ENCODE measurements at places on chromosomes 13 and 19.

- DNase-seq, result no peak
Observed at GRCh38 chr19:46859637-46860124, 1.1 kb upstream of the ARHGAP35 start.

- no peak for DNase-seq
Observed at GRCh38 chr19:18809149-18809868, 18.2 kb upstream of the COMP start.

DNA sequence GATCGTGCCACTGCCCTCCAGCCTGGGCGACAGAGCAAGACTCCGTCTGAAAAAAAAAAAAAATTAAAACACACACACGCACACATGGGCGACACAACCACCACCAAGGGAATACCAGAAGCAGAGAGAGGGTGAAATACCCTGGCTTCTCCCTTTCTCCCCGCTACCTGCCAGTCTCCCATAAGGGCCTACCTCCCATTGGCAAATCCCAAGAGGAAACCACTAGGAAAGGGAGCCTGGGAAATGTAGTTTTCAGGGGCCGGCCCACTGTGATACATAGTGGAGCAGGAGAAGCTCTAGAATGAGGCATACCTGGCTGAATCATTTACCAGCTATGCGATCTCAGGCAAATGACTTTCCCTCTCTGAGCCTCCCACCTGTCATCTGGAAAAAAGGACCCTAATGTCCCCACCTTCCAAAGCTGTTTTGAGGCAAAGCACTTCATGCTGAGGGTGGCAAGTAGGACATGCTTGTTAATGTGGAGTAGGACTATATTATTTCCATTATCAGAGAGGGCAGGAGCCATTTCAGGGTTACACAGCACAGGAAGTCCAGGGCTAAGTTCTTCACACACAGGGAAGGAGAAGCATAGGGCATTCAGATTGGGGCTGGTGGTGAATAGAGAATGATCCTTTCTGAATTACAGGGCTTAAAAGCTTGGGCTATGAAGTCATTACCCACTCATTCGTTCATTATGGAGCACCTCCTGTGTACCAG, 14.3 kb upstream of the HNRNPUL1 start:
- no peak for DNase-seq

- no peak for DNase-seq
Observed at GRCh38 chr13:49071341-49071937, 95.7 kb downstream of the FNDC3A start.

DNA sequence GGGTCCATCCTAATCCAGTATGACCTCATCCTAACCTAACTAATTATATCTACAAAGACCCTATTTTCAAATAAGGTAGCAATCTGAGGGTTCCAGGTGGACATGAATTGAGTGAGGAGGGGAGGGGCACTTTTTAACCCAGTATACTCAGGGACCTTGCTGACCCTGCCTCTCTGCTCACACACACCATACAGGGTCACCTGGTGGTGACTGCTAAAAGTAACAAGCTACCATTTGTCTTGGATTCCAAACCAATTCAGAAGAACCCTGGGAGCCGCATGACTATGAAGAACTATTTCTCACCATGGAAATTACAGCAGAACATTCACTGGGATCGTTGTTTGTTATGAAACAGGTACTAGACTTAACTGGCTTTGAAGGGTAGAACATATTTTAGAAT, 151.9 kb downstream of the LACC1 start:
- no peak for DNase-seq

DNA sequence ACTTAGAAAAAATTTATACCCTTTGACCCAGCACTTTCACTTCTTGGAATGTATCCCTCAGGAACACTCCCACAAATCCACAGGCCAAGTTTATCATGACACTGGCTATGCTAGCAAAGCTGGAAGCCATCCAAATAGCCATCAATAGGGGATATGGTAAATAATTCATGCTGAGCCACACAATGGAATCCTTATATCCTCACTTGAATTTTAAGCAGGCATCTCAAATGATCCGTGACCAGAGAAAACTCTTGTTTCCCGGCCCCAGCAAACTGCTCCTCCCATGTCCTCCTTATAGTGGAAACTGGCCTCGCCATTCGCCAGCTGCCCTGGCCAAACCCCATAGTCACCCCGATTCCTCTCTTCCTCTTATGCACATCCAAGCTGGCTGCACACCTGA, 37.6 kb downstream of the GRIK5 start:
- DNase-seq, result no peak

DNA sequence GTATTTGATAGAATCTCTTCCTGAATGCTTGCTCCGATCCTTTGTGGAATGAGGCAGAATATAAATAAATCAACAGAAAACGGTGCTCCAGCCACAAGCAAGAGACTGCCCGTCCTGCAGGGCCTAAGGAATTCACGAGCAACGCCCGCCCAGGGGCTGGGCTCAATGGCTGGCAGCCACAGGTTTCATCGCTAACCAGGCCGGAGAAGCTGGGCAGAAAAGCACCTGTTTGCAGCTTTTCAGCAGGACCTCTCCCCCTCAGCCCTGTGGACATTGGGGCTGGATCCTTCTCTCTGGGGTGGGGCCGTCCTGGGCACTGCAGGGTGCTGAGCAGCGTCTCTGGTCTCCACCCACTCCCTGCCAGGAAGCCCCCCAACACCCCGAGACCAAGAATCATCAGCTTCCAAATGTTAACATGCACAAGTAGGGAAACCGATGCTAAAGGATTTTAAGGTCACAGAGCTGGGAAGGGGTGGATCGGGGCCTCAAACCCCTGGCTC, 102.5 kb downstream of the GADD45B start:
- no peak for DNase-seq

- no peak for DNase-seq
Observed at GRCh38 chr19:5138606-5139582, 170.0 kb downstream of the KDM4B start.

- no peak for DNase-seq
Observed at GRCh38 chr19:55147545-55148251, 1.3 kb downstream of the TNNT1 start.

DNA sequence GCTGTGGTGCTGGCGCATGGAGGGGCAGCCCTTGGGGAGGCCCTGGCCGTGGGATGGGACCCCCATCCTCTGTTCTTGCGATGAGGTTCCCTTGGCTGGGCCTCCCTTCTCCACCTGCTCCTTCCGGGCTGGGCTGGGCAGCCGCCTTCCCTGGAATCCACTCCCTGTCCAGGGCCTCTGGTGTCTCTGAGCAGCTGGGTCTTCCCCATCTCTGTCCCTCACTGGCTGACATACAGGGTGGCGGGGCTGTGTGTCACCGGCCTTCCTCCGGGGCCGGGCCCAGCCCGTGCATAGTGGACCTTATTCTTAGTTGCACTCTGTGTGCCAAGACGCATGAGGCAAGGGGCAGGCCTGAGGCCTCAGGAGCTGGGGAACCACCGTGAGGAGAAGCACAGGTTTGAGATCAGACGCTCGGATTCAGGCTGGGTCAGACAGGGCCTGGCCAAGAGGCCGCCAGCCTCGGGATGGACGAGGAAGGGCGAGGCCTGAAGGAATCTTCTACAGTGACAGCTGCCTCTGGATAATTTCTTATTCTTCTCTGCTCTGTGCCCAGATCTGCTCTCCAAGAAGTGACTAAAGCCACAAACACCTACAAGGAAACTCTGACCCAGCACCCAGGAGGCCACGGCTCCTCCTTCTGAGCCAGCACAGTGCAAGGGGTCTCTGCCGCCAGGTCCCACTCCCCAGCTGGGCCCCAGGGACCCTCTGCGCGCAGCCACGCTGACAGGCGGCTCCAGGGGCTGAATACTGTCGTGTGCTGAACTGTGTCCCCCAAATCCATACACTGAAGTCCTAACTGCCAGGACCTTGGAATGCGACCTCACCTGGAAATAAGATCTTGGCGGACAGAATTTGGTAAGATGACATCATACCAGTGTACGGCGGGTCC, 11.0 kb downstream of the SGTA start:
- no peak for DNase-seq

GRCh38 chr13:110509971-110510786, 51.3 kb downstream of the RAB20 start:
- no peak for DNase-seq

- DNase-seq, result no peak
Observed at GRCh38 chr19:39168258-39169142, 28.3 kb upstream of the NCCRP1 start.

- DNase-seq, result no peak
Observed at GRCh38 chr19:42132030-42132628, at the start of gene POU2F2. Gene POU2F2, minus strand, starts transcription at chr19:42132446. Its CDS starts 35 bp downstream, at chr19:42132411.

- DNase-seq, result peak; percentile 93
Observed at GRCh38 chr19:6720369-6721137, at the start of gene C3. Gene C3, minus strand, starts transcription at chr19:6720650. Its CDS starts 61 bp downstream, at chr19:6720589.

- peak; percentile 92 for DNase-seq
Observed at GRCh38 chr19:43700395-43701000, 15.4 kb upstream of the IRGC start.

DNA sequence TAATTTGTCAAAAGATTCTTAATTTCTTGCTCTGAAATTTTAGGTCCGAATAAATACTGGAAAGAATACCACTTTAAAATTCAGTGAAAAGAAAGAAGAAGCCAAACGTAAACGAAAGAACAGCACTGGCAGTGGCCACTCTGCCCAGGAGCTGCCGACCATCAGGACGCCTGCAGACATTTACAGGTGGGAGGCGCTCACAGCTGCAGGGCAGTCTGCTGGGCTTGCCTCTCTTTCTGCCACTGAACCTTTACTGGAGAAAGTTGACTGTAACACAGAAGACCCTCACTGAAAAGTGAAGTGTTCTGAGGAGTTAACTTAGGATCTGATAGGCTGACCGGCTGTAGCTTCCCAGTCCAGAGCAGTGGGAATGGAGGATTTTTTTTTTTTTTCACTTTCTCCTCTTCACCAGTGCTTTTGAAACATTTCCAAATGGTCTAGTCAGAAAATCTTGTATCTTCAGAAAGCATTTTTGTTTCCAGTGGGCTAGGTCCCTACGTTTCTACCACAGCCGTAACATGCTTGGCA, 69.1 kb downstream of the URI1 start:
- no peak for DNase-seq

- DNase-seq, result peak; percentile 94
Observed at GRCh38 chr19:35903550-35904179, 1.3 kb downstream of the HCST start.

GRCh38 chr13:98262292-98262691, 85.2 kb upstream of the RNF113B start:
- no peak for DNase-seq

DNA sequence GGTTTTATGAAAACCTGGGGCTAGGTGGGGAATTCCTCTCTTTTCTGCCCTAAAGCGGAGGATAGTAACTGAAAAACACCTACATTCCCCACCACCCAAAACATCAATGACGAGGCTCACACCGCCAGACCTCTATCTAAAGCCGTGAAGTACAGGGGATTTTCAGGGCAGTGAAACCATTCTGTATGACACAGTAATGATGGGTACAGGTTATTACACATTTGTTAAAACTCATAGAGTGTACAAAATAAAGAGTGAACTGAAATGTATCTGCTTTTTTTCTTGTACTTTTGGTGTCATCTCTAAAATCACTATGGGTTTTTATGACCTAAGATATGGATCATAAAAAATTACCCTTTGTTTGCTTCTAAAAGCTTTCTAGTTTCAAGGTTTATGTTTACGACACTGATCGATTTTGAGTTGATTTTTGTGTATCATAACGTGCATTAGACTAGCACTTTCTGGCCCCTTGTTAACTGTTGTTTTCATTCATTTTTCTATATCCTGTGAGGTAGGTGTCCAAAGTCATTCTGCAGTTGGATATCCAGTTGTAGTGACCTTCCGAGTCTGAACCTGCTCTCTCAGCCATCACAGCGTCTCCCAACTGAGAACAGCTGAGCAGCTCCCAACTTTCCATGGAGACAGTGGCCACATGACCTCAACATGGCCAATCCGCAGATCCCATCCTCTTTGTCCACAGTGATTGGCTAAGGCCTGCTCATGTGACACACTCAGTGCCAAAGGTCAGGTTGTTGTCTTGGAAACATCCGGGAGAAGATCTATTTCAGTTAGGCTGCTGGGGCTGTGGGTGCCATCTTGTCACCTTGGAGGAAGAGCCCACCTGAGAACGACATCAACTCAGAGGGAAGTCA, 10.3 kb downstream of the MBD3L2B start:
- no peak for DNase-seq

DNA sequence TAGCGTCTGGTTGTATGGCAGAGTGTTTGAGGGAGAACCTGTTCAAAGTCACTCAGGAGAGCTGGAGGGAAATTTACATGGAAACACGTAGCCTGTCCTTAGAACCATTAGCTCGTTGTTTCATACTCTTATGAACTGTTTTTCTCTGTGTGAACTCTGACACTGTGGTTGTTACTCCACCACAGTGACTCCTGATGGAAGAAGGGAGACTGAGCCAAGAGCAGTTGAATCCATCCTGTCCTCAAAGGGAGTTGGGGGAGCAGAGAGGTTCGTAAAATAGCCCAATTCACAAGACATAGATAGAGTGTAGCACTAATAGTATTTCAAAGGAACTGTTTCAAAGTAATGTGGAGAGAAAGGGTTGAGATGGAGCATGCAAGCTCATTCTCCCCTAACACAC, 964.8 kb downstream of the PCDH9 start:
- DNase-seq, result no peak

DNA sequence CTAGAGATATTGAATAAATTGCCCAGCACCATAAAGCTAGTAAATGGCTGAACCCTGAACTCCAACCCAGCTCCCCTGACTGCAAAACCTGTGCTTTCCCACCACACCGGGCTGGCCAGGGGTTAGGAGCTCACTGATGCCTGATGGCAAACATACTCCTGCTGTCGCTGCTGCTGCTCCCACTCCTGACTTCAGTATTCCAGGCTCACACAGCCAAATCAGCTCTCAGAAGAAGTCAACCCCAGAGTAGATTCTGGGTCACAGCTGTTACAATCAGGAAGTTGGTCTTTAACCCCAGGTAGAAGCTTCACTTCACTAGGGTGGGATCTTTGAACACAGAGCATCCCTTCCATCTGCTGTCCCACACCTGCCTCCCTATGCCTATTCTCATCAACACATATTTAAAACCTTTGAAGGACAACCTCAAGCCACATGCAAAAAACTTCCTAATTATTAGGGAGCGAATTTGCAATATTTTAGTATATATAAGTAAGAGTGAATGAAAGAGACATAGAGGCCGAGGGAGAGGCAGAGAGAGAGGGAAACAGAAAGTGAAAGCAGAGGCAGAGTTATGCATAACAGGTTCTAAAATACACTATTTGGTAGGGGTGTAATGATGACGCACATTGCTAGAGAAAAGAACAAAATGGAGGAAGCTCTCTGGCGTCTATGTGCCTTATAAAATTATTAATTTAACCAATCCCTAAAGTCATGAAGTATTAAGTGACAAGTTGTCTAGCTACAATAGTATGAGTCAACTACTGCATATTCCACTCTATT, 99.4 kb upstream of the SERP2 start:
- no peak for DNase-seq

All from esophagus muscularis mucosa (tissue), 4 donors.